Activated naive CD4-positive, alpha-beta T cell treated with anti-CD3 and anti-CD28 coated beads for 36 hours (primary cell): ENCODE measurements at places on chromosomes 7 and 10. TPM values are rescaled to one million over a fixed set of nuclear protein-coding genes. Genes with fewer than 3 reads are reported as not detected.

The SFTPA1 gene
- total RNA-seq = not detected

GRCh38 chr10:44934416-44935200, 23.5 kb downstream of the TMEM72 start:
- H3K27ac ChIP-seq = no peak overlapping the region
- H3K36me3 ChIP-seq = no peaks in the 10 kb centered on the region
- no peak for DNase-seq
- no peak overlapping the region for H3K4me3 ChIP-seq
- peaks cover 7% of the 10 kb centered on the region for H3K4me1 ChIP-seq
- H3K27me3 ChIP-seq = peaks cover 4% of the 10 kb centered on the region

The WNT2 gene
- not detected for total RNA-seq

The FGF8 gene
- total RNA-seq = not detected

DNA sequence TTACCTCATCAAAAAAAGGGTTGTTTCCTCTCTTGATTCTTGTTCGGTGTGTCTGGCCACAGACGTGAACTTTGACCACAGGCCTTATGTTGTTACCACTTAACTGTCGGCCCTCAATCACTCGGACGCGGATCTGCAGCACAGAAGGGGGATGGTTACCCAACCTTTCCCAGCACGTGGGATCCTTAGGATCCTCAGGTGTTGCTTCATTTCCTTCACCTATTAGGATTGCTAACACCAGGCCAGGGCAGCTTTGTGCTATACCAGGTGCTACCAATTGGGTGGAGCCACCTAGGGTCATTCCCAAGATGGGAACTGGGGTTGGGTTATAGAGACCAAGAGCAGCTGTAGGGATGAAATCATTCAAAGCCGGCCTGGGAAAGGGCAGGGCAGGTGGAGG, 73.4 kb downstream of the MYOF start:
- peaks cover 47% of the 10 kb centered on the region for H3K4me1 ChIP-seq
- H3K36me3 ChIP-seq = peaks cover 1% of the 10 kb centered on the region
- no peaks in the 10 kb centered on the region for H3K27me3 ChIP-seq
- DNase-seq = no peak
- H3K27ac ChIP-seq = no peak overlapping the region

- no peak overlapping the region for H3K4me3 ChIP-seq
- no peak overlapping the region for H3K27ac ChIP-seq
- no peaks in the 10 kb centered on the region for H3K4me1 ChIP-seq
- no peaks in the 10 kb centered on the region for H3K36me3 ChIP-seq
These were observed 630.6 kb upstream of the PHF14 start for GRCh38 chr7:10343108-10343507.

- H3K27me3 ChIP-seq = peaks cover 16% of the 10 kb centered on the region
- H3K27ac ChIP-seq = no peak overlapping the region
- H3K4me1 ChIP-seq = no peaks in the 10 kb centered on the region
- no peaks in the 10 kb centered on the region for H3K36me3 ChIP-seq
- no peak for DNase-seq
These were observed 9.8 kb upstream of the AGK start for GRCh38 chr7:141541375-141541774.

The LRIT1 gene
- not detected for total RNA-seq

GRCh38 chr10:120961795-120962755, 110.9 kb downstream of the WDR11 start:
- H3K4me1 ChIP-seq = no peaks in the 10 kb centered on the region
- DNase-seq = no peak
- no peaks in the 10 kb centered on the region for H3K36me3 ChIP-seq
- H3K27me3 ChIP-seq = peaks cover 7% of the 10 kb centered on the region

GRCh38 chr10:119625570-119626280, 25.5 kb upstream of the BAG3 start:
- no peaks in the 10 kb centered on the region for H3K4me1 ChIP-seq
- H3K27me3 ChIP-seq = no peaks in the 10 kb centered on the region
- no peak overlapping the region for H3K27ac ChIP-seq
- H3K4me3 ChIP-seq = no peak overlapping the region
- DNase-seq = no peak

DNA sequence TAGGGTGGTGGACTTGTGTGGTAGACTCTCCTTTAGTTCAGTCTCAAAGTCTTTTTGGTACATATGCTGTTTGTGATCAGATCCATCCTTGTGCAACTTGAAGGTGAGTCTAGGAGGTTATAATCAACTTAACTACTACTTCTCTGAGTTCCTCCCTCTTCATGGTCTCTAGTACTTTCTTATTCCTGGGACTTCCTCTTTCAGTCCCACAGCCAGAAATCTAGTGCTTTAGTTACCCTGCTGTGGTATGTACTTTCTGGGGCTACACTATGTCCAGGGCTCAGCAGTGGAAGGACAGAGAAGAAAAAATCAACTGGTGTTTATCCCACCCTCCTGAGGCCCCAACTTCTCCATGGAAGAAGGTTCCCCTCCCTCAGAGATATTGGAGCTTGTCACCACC, 19.4 kb upstream of the ATAD1 start:
- H3K36me3 ChIP-seq = peaks cover 2% of the 10 kb centered on the region
- no peak for DNase-seq
- no peak overlapping the region for H3K27ac ChIP-seq
- H3K27me3 ChIP-seq = no peaks in the 10 kb centered on the region

DNA sequence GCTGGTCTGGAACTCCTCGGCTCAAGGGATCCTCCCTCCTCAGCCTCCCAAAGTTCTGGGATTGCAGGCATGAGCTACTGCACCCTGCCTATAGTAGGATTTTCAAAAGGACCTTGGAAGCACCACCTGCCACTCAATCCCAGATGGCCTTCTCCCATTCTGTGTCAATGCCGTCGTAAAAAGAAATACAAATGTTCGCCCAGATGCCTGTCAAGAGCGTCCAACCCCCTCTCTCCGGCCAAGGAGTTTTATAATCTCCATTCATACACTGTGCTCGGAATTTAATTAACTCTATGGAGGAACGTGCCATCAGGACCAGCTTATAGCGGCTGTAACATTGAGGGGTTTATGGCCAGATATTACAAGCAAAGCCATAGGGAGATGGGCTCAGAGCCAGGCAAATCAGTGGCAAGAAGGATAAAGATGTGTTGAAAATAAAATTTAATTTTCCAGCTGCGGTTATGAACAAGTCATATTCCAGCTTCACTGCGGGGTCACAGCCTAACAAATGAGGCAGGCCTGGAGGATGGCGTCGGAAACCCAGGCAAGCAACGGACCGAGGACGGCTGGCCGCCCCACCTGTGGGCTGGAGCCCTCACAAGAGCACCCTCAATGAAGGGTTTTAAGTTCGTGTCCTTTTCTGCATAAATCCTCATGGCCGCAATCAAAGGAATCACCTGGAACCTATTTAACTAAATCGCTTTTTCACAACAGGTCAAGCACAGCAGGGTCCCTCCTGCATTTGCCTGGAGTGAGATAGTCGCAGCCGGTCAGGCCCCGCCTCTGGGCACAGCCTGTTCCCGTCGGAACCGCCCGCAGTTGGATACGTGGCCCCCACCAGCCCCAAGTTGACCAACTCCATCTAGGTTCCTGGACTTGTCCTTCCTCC, 374.5 kb upstream of the FOXK1 start:
- no peak overlapping the region for H3K4me3 ChIP-seq
- DNase-seq = no peak
- H3K27ac ChIP-seq = no peak overlapping the region
- no peaks in the 10 kb centered on the region for H3K36me3 ChIP-seq

The CRHR2 gene
- total RNA-seq = not detected

The RPEL1 gene
- total RNA-seq = not detected

The TLX1 gene
- not detected for total RNA-seq

The ZKSCAN1 gene
- total RNA-seq = 67.9 TPM

The LOXL4 gene
- not detected for total RNA-seq

The CRTAC1 gene
- not detected for total RNA-seq

DNA sequence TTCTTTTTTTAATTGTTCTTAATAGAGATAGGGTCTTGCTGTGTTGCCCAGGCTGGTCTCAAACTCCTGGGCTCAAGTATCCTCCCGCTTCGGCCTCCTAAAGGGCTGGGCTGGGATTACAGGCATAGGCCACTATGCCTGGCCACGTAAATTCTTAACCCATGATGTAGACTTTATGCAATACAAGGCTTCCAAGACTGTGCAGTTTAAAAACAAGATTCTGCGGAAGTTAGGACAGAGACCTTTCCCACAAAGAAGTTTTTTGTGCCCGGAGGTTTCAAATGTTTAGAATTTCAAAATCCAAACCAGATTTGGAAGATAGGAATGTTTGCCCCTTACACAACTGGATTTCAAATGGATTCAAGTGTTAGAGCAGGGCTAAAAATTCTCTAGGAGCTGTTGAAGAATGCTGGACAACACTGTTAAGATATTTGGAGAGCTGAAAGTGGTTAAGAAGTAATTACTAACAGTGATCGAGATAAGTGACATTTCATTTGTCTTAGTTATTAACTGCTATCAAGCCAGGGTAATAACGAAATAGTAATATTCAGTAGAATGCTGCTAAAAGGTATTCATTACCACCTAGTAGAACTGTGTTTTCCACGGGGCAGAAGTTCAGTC, 7.4 kb downstream of the APBB1IP start:
- peak overlapping the region; percentile 80 for H3K27ac ChIP-seq
- H3K4me1 ChIP-seq = peaks cover 86% of the 10 kb centered on the region
- H3K4me3 ChIP-seq = no peak overlapping the region

GRCh38 chr7:16918288-16918895, 36.6 kb upstream of the AGR3 start:
- no peak overlapping the region for H3K27ac ChIP-seq
- H3K4me1 ChIP-seq = peaks cover 7% of the 10 kb centered on the region
- H3K27me3 ChIP-seq = no peaks in the 10 kb centered on the region
- peak; percentile 50 for DNase-seq
- no peak overlapping the region for H3K4me3 ChIP-seq
- no peaks in the 10 kb centered on the region for H3K36me3 ChIP-seq

DNA sequence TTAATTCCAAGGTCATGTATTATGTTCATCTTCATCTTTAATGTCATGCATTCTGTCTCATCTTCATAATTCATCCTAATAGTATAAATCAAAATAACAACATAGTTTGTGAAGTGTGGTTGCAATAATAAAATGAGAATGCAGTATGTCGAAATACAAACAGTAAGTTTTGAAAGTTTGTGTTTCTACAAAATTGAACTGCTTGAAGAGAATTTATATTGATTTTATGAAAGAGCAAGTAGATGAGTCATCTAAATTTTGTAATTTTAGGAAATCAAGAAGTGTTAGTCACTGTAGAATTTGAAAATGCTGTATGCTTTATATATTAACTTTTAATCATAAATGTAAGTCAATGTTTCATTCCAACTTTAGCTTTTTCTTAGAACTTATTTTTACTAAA, 190.5 kb upstream of the PPP1R3A start:
- no peak for DNase-seq
- H3K4me3 ChIP-seq = no peak overlapping the region
- H3K27ac ChIP-seq = no peak overlapping the region
- peaks cover 4% of the 10 kb centered on the region for H3K27me3 ChIP-seq

GRCh38 chr7:95430864-95431263, 4.0 kb downstream of the PON2 start:
- no peak overlapping the region for H3K27ac ChIP-seq
- peaks cover 6% of the 10 kb centered on the region for H3K4me1 ChIP-seq
- H3K36me3 ChIP-seq = no peaks in the 10 kb centered on the region
- DNase-seq = no peak

- H3K4me3 ChIP-seq = no peak overlapping the region
- no peaks in the 10 kb centered on the region for H3K27me3 ChIP-seq
- peaks cover 15% of the 10 kb centered on the region for H3K36me3 ChIP-seq
- no peak for DNase-seq
- peaks cover 9% of the 10 kb centered on the region for H3K4me1 ChIP-seq
These were observed 42.5 kb upstream of the PHF14 start for GRCh38 chr7:10931161-10931560.

DNA sequence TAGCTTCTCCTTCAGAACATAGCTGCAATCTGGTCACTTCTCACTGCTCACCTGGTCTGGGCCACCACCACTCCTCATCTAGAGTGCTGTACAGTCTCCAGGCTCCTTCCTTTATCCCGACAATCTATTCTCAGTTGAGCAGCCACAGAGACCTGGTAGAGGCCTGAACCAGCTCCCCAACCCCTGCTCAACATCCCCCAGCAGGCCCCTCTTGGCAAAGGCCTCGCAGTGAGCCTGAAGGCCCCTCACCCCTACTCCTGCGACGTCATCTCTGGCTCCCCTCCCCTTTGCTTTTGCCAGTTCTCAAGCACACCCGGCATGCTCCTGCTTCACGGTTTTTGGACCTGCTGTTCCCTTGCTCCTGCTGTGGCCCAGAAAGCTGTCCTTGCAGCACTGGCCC, 113.9 kb downstream of the ARHGAP22 start:
- peaks cover 14% of the 10 kb centered on the region for H3K4me1 ChIP-seq
- no peak for DNase-seq
- H3K36me3 ChIP-seq = no peaks in the 10 kb centered on the region

DNA sequence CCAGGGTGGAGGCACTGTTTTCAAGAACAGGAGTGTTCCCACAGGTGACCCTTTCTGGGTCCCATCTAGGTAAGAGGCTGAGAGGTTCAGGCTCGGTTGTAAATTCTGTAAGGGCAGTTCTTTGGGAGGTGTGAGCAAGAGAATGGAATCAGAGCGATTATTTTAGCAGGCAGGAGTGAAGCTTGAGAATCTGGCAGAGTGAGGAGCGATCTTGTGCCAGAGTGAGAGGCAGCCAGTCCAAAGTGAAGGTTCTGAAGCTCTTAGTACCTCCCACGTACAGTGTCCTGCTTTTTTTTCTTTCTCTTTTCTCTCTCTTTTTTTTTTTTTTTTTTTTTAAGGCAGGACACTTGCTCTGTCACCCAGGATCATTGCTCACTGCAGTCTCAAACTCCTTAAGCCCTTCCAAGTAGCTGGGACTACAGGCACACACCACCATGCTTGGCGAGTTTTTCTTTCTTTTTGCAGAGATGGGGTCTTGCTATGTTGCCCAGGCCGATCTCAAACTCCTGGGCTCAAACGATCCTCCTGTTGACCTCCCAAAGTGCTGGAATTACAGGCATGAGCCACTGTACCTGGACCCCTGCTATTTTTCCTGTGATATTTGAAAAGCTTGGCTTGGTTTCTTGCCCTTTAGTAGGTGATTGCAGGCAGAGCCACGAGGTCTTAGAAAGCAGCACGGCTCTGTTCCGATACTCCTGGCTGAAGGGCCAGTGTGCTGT, 10.9 kb downstream of the POR start:
- no peak for DNase-seq
- no peaks in the 10 kb centered on the region for H3K27me3 ChIP-seq
- H3K4me3 ChIP-seq = no peak overlapping the region
- peaks cover 22% of the 10 kb centered on the region for H3K4me1 ChIP-seq

DNA sequence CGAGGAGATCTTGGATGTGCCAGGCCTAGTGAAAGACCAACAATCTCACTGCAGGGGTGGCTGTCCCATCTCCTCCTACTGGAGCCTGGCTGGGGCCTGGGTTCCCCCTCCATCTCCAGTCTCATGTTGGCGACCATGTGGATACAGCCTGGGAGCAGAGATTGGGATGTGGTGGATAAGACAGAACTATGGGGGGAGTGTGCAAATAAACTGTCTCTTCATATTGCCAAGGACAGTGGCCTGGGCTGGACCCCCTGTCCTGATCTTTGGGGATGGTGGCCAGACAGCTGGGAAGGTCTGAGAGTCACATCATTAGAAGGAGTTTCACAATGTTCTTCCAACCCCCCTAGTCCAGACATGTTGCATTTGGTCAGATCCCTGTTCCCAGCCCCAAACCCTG, 5.8 kb upstream of the MINDY4 start:
- no peaks in the 10 kb centered on the region for H3K27me3 ChIP-seq
- no peak for DNase-seq
- H3K27ac ChIP-seq = no peak overlapping the region
- H3K36me3 ChIP-seq = no peaks in the 10 kb centered on the region
- H3K4me1 ChIP-seq = peaks cover 2% of the 10 kb centered on the region
- H3K4me3 ChIP-seq = no peak overlapping the region
